Left forelimb (tissue), 1 donor: ENCODE measurements at places on chromosomes 11 and 22.

DNA sequence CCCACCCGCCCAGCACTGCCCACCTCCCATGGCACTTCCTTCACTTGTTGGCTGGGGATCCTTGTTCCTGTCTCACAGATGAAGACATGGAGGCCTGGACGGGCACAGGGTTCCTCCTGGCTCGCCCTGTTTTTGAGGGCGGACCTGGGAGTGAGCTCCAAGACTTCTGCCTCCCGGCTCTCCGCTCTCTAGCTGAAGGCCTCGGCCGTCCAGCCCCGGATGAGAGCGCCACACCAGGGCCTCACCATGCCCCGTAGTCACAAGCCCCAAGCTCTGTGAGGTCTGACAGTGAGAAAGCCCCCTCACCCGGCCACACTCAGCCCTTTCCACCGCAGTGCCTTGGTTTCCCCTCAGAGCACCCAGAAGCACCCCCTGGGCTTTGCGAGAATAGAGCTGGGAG, 9.1 kb downstream of the TPCN2 start:
- no peak for DNase-seq

DNA sequence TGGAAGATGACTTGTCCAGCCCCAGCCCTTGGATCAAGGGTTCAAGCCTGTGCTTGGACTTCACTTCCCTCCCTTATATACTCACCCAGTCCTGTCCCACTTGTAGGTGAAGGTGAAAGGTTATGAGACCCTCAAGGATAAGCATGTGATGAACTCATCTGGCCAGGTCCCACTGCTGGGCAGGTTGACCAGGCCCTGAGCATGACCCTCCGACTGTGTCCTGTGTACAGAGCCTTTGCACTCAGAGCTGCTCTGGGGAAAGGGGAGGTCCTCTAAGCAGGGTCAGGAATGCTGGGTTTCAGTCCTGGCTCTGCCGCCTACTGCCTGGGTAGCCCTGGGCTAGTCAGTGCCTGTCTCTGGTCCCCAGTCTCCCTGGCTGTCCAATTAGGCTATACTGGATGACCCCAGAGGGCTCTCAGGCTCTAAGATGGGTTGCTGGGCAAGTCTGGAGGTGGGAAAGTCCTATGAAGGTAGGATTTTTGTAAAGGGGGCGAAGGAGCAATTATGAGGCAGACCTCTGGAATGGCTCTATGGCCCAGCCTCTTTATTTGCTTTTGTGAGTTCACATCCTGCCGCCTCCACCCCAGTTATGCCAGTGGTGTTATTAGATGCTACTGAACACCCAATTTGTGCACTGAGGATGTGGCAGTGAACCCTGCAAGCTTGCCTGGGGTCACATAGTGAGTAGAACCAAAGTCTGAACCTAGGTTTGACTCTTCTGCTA, 14.1 kb downstream of the DGAT2 start:
- no peak for DNase-seq

- peak; percentile 85 for DNase-seq
Measured at GRCh38 chr22:36409911-36410756, 22.4 kb upstream of the MYH9 start.

- no peak for DNase-seq
Measured at GRCh38 chr11:70498171-70498571, 99.8 kb downstream of the CTTN start.

DNA sequence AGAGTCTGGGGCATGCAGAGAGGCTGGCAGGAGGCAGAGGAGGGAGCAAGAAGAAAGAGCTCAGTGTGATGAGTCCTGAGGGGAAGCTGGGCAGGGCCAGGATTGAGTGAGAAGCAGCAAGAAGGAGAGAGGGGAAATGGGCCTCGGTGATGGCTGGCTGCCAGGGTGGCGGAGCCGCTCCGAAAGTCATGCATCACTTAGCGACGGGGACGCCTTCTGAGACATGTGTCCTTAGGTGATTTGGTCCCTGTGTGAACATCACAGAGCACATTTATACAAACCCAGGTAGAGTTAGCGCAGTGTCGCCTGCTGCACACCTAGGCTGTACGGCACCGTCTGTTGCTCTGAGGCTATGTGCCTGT, 15.1 kb downstream of the TBC1D22A start:
- no peak for DNase-seq

DNA sequence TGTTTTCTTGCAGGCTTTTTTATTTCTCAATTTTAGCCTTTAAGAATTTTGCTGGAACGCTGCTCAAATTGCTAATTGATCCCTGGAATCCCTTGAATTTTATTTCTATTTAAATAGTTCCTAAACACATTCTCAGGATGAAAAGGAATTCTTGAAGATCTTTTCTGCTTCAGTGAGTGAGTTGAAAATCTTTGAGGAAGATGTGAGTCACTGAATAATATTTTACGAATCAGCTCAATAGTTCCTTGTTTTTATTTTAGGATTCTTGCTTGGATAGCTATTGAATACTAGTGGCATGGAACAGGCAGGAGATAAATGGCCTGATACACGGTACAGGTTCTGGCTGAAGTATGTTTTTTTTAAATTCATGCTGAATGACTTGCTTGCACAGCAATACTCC, 194.6 kb upstream of the CCDC90B start:
- no peak for DNase-seq

DNA sequence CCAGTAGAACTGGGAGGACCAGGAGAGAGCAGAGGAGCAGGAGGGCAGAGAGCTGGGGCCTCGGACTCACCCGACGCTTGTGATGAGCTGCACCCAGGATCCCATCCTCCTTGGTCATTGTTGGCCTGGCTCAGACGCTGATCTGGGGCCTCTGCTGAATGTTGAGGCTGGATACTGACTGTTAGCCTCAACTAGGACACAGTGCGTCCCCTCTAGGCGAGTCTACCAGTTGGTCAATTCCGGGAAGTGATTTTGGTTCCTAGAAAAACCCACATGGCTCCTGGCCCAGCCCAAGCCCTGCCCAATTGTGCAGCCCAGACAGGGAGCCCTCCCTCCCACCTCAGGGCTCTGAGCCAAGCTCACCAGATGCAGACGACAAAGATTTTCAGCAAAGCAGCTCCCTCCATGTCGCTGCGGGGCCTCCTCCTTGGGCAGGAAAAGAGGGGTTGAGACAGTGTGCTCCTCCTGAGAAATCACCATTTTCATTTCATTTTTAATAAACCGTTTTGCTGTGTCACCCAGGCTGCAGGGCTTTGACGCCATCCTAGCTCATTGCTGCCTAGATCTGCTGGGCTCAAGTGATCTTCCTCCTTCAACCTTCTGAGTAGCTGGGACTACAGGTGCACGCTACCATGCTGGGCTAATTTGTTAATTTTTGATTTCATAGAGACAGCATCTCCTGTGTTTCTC, at the start of gene APOL4:
Gene APOL4, minus strand, starts transcription at position 180 of the 690 bp plus-strand sequence. Its CDS starts 75 bp downstream, at position 105.
- peak; percentile 89 for DNase-seq

GRCh38 chr11:75365711-75366181, 14.3 kb upstream of the ARRB1 start:
- no peak for DNase-seq
